ENCODE measurements at places on chromosomes 6 and 20.

DNA sequence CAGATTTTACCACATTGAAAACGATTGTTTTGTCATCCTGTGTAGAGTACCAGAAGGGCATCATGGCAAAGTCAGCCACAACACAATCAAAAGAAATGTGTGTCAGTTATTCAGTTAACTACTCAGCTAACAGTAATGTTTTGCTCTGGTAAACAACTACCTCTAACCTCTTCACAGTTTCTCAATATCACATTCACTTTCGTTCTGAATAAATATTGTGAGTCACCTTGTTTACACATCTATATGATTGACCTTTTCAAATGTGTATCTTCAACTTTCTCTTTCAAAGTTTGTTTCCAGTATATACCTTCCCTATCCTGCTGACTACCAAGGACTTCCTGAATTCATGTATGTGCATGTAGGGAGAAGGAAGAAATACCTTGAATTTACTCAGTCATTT, 216.6 kb upstream of the UFL1 start:
- no peak for DNase-seq

DNA sequence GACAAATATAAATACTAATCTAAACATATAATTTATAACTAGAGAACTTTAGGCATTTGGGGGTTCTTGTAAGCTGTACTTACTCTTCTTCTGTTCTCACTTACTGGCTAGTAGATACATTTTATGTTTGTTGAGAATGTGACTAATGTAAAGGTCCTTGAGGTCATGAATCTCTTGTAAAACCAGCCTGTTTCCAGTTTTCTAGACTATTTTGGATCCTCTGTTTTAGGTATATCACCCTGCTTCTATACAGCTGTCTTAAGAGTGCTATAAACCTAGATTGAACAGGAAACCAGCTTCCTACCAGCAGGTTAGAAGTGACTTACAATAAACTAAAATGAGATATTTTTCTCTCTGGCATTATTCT, 134.2 kb downstream of the PLCB4 start:
- DNase-seq, result no peak

DNA sequence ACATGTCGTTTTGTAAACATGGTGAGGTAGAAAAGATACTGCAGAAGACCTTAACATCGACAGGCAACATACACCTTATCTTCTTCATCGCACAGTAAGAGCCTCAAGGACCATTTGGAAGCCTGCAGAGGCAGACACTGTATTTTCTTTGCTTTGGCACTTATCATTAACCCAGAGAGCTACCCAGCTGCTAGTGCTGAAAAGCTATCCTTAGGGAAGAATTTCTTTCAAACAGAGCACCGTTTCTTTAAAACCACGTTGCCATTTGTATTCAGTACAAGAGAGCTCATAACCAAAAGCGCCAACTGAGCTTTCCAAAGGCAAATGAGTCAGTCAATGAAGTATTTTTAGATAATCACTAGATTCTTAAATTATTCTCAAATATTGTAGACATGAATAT, 306.6 kb downstream of the EPM2A start:
- DNase-seq, result no peak

DNA sequence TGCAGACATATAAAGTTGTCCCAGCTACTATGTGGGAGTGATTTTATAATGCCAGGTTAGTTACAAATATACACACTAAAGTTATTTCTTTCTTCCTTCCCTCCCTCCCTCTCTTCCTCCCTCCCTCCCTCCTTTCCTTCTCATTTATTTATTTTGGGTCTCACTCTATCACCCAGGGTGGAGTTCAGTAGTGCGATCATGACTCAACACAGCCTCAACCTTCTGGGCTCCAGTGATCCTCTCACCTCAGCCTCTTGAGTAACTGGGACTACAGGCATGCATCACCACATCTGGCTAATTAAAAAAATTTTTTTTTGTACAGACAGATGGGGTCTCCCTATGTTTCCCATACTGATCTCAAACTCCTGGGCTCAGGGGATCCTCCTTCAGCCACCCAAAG, 59.2 kb downstream of the PHF20 start:
- DNase-seq, result no peak

DNA sequence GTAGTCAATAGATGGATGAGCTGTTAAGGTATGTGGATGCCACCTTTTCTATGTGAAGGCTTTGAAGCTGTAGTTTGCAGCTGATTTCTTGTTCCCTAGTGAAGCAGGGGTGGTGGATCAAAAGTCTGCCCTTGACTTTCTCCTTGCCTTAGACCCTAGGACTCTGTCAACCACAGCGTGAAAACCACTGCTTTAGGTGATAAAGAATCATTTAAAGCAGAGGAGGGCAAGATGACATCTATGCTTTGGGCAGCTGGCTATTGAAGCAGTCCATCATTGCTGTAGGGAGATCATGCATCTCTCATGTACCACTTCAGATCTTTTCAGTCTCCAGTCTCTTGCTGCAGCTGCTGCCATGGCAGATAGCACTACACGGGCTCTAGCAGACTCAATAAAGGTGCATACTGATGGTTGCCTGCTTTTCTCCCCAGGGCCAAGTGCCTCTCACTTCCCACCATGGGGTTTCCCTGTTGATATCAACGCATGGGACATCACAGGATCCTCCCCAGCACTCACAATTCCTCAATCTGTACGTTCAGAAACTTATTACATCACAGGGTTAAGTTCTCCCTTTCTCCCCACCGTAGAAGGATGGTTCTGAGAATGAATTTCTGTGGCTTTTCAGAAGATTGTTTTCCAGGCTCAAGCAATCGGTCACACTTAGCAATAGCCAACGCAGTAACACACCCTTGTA, 122.0 kb upstream of the STMND1 start:
- DNase-seq, result no peak

DNA sequence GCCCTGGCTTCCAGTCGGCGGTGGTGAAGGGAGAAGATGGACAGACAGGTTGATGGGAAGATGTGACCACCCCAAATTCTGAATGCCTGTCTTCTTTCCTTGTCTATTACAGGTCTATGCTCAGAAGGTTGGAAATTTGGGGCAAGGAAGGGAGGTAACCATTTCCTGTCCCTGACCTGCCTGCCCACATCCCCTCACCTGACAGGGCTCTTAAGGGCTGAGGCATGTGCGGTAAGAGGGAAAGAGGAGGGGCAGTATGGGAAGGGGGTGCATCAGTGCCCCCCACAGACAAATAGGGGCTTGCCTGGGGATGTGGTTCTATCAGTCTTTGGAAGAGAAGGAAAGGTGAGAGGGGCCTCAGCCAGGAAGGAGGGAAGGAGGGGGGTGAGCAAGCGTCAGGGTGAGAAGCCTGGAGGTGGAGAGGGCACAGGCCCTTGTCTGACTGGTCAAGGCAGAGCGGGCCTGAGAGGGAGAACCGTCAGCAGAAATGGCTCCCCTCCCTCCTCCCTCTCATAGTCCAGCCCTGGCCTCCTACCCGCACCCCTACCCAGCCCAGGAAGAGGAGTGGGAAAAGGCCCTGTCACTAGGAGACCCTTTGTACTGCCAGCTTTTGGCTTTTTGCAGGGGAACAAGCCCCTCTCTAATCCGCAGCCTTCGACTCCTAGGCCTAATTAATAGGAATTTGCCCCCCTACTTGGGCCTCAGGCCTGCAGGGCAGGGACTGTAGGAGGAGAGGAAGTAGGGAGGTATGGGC, 104.4 kb upstream of the FOXP4 start:
- DNase-seq, result no peak

- no peak for DNase-seq
Measured at GRCh38 chr6:155040901-155041650, 46.0 kb downstream of the TIAM2 start.

- no peak for DNase-seq
Measured at GRCh38 chr20:4318891-4319290, 303.5 kb upstream of the RNF24 start.

DNA sequence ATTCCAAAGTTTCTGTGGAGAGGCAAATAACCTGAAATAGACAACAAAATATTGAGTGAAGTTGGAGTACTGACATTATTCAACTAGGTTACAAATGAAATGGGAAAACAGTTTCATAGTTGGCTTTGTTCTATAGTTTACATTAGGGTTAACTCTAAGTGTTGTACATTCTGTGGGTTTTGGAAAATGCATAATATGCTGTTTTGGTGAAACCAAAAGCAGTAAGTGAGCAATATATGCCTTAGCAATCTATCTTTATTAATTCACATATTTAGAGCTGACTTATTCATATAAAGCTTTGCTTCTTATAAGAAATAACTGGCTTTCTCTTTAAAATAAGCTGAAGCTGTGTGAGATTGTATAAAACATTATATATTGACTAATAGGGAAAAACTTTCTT, 157.5 kb upstream of the AHI1 start:
- no peak for DNase-seq

- DNase-seq, result no peak
Measured at GRCh38 chr6:136647363-136647852, 97.2 kb upstream of the MAP7 start.

GRCh38 chr6:15297895-15298590, 52.2 kb downstream of the JARID2 start:
- no peak for DNase-seq

DNA sequence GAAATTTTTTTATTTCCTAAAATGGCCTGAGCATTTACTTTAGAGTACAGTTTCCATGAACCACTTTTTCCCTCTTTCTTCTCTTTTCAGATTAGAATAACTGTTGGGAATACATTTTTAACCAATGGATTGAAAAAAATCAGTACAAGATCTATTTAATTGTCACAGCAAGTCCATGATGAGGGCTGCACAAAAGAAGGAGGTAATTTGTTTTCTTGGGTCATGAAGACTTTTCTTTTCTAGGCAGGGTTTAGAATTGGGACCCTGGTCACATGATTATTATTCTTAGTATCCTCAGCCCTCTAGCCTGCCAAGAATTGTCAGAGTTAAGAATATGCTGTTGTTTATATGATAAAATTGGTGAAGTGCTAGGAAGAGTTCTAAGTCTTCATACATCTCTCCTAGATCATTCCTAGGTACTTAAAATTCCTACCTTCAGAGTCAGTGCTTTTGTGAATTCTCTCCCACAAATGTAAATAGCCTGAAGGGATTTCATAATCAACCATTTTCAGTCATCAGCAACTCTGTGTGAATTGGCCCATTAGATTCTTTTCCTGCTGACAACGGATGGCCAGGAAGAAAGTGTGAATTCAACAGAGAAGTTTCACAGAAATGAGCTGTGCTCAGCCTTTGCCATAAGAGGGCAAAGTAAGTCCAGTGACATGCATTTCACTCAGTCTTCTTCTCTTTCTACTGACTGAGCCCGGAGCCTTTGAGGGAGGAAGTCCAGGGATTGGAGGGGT, 32.4 kb upstream of the TPBG start:
- no peak for DNase-seq

- DNase-seq, result no peak
Measured at GRCh38 chr6:131766631-131767030, 41.2 kb upstream of the ENPP1 start.

DNA sequence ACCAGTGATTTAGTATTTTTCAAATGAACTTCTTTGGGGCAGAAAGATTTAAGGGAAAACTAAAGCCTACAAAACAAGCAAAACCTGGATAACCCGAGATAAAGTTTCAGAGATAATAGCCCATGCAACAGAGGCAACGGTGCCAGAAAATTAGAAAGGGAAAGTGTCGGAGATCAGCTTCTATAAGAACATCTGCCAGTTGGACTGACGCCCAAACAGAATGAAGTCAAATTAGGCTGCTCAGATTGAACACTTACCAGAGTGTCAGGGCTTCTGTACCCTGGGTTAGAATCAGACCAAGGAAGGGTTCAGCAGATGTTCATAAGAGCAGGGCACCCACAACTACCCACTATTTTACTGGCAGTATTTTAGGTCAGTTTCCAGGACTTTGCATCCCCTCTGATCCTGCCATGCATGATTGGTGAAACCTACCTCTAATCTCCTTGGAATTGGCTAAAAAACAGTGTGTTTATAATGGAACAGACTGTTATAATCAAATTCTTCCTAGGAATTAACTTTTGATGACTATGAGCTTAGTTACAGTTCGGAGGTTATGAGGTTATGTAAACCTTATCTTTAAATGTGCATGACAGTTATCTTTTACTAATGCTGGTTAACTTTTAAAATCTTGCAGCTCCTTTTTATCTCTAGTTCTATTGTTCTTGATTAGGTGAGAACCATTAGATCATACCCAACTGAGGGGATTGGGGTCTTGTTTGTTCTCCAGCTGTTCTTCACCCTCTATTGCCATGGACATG, 13.1 kb downstream of the BMP2 start:
- no peak for DNase-seq

DNA sequence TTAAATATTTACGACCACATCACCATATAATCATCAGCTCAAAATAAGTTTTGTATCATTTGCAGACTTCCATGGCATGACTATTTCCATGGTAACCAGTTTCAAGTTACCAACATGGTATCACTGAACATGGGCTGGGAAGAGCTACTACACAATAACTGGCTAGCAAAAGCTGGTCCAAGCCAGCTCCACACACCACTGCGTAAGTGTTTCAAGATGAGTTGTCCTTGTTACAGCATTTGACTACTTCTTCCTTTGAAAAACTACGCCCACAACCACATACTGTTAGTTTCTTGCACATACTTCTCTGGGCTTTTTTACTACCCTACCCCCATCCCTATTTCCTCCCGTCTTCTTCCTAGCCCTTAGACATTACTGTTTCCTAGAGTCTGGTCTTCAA, 8.5 kb downstream of the CD164 start:
- no peak for DNase-seq

DNA sequence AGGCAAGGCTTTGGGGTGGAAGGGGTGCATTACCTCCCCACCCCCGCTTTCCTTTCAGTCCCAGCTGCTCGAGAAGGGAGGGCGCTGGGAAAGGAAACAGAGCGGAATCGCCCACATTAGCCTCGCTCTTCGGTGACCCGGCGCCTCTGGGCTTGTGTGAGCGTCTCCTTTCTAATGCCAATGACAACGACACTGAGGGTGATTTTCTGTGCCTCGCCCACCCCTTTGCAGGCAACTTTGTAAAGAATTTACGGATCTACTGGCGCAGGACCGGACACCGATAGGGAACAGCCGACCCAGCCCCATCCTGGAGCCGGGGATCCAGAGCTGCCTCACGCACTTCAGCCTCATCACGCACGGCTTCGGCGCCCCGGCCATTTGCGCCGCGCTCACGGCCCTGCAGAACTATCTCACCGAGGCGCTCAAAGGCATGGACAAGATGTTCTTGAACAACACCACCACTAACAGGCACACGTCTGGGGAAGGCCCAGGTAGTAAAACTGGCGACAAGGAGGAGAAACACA, 24.3 kb downstream of the TFAP2B start:
- DNase-seq, result no peak

GRCh38 chr6:135383301-135383700, 114.2 kb downstream of the AHI1 start:
- DNase-seq, result no peak

DNA sequence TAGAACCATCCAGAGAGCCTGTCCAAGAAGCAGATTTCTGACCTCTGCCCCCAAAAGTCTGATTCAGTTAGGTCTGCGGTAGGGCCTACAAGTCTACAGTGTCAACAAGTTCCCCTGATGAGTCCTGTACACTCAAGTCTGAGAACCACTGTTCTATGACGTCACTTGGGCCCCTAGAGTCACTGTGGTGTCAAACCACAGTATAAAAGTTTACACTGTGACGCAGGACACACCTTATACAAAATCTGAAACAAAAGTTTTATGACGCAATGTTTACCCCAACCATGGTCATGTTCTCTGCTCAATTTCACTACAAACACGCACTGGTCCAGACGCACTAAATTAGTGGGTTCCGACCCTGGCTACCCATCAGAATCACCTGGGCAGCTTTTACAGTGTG, 17.9 kb downstream of the SLA2 start:
- DNase-seq, result no peak

Data from activated naive CD8-positive, alpha-beta T cell treated with anti-CD3 and anti-CD28 coated beads, Interleukin-2, amount 50 U/mL, for 16 hours (primary cell).